Foreskin keratinocyte (primary cell): ENCODE measurements at places on chromosomes 6 and 20. TPM values are rescaled to one million over a fixed set of nuclear protein-coding genes. Genes with fewer than 3 reads are reported as not detected.

Gene JARID2
- 17.6 and 22.3 TPM in 2 replicates for total RNA-seq

Gene KIAA1755
- total RNA-seq = 0.07 and 0.10 TPM in 2 replicates

Gene HTR1B
- 1.4 and 1.6 TPM in 2 replicates for total RNA-seq

Gene ADGRB3
- total RNA-seq = not detected in 2 replicates

DNA sequence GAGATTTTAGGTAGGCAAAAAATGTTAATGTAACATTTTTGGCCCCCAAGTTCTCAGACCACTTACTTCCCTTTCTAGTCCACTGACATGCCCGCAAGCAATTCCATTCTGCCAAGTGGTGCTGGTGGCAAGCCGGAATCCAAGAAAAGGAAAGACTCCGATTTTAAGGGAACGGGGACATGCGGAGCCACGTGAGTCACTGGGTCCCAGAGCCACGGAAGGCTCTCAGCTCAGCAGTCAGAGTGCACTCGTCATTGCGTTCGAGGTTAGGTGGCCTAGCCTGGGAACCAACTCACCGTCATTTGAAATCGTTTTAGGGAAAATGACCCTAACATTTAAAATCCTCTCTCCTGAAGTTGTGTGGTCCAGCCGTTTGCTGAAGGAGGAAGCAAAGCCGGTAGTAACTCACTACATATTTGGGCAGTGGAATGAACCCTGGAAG is 711 bp upstream of the SIRT5 start:
- no peak for DNase-seq

DNA sequence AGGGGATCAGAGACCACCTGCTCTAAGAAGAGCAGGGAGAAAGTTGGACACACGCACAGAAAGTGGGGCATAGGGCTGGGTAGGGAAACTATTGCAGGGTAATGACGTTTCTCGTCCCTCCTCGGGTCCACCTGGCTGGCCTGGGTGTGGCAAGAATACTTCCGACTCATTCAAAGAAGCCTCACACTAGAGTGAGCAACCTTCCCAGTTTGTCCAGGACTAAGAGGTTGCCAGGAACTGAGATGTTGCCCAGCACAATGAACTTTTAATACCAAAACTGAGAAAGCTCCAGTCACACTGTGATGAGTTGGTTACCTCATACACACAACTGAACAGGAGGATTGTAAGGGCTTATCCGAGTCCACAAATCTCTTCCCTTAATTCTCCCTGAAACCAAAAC is 74.5 kb upstream of the ADGRF1 start:
- DNase-seq = no peak
